BE2C (cell line): ENCODE measurements at places on chromosomes 13 and 19.
A peak's percentile ranks its signal among the peaks of the same experiment; 100 is the strongest.

DNA sequence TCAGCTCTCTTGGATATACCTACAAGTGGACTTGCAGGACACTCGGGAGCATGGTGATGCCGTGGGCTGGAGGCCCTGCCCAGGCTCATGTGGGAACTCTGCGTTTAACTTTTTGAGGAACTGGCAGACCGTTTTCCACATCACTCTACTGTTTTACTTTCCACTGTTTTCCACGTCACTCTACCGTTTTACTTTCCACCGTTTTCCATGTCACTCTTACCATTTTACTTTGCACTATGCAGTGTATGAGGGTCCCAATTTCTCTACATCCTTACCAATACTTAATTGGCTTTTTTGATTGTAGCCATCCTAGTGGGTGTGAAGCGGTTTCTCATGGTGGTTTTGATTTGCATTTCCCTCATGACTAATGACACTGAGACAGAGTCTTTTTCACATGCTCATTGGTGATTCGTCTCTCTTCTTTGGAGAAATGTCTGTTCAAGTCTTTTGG lies 40.5 kb downstream of the GATAD2A start:
- no peak for DNase-seq

- DNase-seq = no peak
Measured at GRCh38 chr19:30482956-30483355, 110.8 kb downstream of the ZNF536 start.

DNA sequence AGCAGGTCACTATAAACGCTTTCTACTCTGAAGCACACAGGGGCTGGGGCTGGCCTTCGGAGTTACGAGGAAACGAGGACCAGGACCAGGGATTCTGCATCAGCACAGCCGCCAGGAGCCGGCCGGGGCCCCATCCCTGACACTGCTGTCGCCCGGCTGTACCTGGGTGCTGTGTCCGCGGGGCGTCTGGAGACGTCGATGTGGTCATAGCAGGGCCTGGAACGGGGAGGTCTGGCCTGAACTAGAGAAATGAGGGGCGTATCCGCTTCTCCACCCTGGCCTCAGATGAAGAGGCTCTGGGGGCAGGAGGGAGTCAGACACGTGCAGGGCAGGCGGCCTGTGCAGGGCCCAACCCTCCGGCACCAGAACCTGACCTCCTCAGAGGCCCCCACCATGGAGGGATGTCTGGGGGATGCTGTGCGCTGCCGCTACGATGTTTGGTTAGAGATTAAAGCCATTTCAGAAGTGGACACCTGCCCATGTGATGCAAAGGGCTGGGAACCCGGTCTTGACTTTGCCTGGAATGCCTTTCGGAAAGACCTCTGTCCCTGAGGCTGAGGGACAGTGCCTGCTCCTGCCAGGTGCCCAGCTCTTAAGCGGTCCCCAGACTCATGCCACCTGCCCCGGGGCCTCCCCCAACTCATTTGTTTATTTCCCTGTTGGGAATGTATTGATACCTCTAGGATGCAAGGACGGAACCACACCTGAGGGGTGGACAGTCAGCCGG lies 21.4 kb downstream of the GAS6 start:
- DNase-seq = no peak

GRCh38 chr19:18750295-18750970 lies 40.7 kb downstream of the COMP start:
- no peak for DNase-seq

GRCh38 chr13:93145199-93145598 lies 81.4 kb upstream of the GPC6 start:
- no peak for DNase-seq

DNA sequence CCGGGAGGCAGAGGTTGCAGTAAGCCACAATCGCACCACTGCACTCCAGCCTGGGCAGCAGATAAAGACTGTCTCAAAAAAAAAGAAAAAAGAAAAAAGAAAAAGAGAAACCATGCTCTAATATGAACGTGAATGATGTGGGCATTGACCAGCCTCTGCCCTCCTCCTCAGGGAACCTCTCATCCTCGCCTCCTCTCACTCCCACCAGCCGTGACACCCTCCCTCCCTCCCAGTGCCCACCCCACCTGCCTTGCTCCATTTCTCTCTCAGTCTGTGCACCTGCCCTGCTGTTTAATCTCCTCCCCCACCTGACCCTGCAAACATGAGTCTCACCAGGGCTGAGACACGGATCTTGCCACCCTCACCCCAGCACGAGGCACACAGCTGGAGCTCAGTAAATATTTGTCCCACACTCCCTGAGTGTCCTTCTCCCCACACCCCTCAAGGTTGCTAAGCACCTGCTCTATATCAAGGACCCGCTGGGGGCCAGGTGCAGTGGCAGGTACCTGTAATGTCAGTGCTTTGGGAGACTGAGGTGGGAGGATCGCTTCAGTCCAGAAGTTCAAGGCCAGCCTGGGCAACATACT lies 7.5 kb upstream of the BCAT2 start:
- no peak for DNase-seq

- peak; percentile 77 for DNase-seq
Measured at GRCh38 chr13:113647351-113648215, 10.4 kb downstream of the ATP4B start.

GRCh38 chr13:30725326-30726085 lies 9.8 kb upstream of the ALOX5AP start:
- DNase-seq = no peak

DNA sequence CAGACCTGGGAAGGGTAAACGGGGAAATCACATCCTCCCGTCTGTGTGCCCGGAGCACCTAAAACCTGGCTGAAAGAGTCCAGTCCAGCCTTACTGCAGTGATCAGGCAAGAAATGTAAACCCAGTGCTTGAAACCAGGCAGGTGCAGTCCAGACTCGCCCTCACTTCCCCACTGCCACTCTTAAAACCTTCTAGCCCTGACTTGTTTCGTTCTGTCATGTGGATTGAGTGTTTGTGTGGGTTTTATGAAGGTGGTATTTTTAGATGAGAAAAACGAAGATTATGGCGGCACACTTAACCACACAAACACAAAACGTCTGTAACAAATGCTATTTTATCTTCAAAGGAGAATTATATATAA lies 839 bp upstream of the CKAP2 start:
- DNase-seq = no peak

DNA sequence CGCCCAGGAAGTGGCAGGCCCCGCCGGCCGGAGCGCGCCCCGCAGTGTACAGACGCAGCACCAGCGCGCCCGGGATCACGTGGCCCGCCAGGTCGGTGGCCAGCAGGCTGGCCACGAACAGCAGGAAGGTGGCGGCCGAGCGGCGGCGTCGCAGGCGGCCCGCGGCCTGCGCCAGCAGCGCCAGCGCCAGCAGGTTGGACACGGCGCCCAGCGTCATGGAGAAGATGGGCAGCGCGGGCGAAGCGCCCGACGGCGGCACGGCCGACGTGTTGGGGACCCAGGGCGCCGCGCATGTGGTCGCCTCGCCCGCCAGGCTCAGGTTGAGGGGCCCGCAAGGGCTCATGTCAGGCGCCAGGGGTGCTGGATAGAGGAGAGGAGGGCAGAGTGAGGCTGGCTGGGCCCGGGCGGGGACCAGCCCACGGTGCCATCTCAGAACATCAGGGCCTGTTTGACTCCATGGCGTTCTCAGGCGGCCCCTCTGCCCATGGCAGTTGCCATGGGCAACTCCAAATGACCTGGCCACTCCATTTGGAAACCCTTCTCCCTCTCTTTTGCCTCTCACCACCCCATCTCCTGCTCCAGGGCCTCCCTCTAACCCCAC lies 1.1 kb downstream of the PTGER1 start:
- no peak for DNase-seq

DNA sequence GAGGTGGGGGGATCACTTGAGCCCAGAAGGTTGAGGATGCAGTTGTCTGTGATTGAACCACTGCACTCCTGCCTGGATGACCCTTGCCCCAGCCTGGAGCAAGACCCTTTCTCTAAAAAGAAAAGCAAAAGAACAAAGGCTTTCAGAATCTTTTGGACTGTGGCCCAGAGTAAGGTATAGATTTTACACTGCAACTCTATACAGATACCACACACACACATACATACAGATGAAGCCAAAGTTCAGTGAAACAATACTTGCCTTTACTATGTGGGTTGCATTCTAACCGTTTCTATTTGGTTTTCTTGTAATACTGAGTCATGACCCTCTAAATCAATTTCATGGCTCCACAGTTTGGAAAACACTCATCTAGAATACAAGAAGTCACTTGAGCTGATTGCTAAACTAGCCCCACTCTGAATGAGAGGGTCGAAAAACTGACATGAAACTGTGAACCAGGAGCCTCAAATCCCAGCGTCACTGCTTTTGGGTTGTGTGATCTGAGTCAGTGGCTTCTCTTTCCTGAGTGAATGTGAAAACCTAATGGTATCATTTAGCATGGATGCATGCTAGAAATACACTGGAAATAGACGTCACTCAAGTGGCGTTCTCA lies 756.1 kb downstream of the UQCRFS1 start:
- DNase-seq = no peak

DNA sequence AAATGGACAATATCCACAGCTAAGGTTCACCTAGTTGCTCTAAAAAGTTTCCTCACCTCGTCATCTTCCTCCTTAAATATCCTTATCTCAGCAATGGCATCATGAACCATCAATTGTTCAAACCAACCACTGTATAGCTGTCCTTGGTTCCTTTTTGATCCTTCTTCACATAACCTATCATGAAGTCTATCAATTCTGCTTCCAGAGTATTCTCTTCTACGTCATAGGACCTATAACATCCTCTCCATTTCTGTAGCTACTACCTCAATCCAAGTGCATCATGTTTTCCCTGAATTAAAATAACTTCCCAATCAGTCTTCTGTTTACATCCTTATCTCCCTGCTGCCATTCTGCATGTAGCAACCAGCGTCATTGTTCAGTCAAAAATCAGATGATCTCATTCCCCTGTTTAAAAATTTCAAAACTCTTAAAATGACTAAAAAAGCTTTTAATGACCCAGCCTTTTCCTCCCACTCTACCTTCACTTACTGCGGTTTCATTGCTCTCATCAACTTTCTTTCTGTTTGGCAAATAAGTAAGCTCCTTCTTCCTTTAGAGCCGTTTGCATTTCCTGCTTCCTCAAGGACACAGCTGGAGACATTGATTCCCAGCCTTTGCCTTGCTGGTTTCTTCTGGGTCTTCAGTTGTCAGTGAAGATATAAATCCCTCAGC lies 223.9 kb upstream of the MIR17HG start:
- DNase-seq = no peak
